CD4-positive, alpha-beta T cell treated with Interleukin-1 beta for 1 hour (primary cell): ENCODE measurements at places on chromosomes 2 and 18.

- DNase-seq = no peak
Measured at GRCh38 chr2:11863103-11863502, 116.7 kb downstream of the LPIN1 start.

DNA sequence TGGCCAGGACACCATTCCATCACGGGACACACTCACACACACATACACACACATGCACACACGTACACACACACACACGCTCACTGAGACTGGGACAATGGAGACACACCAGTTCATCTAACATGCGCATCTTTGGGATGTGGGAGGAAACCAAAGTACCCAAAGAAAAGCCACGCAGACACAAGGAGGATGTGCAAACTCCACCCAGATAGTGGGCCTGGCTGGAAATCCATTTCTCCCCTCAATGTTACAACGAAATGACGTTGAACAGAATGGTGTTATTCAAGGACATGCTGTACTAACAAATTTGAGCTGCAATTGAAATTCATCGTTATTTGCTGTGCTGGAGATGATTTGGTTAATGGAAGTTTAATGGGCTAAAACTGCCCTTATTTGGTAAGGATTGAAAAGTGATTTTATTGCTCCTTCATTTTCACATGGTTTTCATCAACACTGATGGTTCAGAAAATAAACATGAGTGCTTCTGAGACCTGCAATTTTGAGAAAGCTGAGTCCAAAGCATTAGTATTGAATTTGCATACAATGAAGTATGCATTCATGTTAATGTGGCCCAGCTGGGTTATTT lies 110.0 kb downstream of the KCNE4 start:
- no peak for DNase-seq

GRCh38 chr2:17538844-17539554 lies 1.5 kb upstream of the VSNL1 start:
- no peak for DNase-seq

GRCh38 chr2:196534495-196534894 lies 105.0 kb upstream of the CCDC150 start:
- DNase-seq = no peak

GRCh38 chr2:215619989-215620388 lies 184.1 kb upstream of the FN1 start:
- no peak for DNase-seq

GRCh38 chr2:19669559-19669958 lies 232.2 kb downstream of the TTC32 start:
- no peak for DNase-seq

- no peak for DNase-seq
Measured at GRCh38 chr18:23143815-23144261, 8.6 kb downstream of the CABLES1 start.

DNA sequence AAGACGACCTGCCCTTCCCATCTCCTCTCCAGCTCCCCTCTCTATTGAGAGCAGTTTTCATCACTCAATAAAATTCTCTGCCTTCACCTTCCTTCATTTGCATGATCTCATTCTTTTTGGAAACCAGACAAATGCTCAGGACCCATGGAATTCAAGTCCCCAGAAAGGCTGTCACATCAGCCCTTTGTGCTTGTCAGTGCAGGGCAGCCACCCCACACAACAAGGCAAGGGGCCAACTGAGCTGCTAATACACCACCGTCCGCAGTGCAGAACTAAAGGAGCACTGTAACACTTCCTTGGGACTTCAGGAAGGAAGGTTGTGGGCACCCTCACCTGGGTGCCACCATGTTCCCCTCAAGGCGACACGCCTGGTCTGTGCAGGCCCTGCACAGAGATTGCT lies 26.2 kb downstream of the MCEE start:
- DNase-seq = no peak

GRCh38 chr2:78532762-78533379 lies 492.6 kb upstream of the REG3G start:
- DNase-seq = no peak

- DNase-seq = no peak
Measured at GRCh38 chr2:62344472-62344871, 148.6 kb downstream of the B3GNT2 start.

GRCh38 chr2:162114271-162114670 lies 37.8 kb downstream of the GCG start:
- DNase-seq = no peak

DNA sequence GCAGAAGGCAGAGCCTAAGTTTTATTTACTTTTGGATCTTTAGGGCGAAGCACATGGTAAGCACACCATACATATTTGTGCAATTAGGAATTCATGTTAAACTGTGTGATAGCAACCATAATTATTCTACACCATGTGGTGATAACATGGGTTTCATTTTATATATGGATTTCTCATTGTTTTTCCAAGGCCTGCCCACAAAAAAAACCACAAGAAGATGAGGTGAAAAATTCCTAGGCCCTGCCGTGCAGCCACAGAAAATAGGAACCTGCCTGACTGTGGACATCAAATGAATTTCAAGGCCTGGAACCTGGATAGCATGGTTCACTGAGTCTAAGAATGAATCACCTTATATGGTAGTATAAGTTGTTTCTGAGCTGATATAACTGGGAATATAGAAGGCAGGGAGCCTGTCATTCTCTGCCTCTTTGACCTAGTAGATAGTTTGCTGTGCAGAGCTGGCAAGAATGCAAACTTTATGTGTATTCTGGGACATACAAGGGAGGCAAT lies 22.4 kb upstream of the SSB start:
- DNase-seq = no peak

- no peak for DNase-seq
Measured at GRCh38 chr2:150045601-150046000, 441.9 kb downstream of the RND3 start.

GRCh38 chr2:2234398-2235195 lies 96.5 kb downstream of the MYT1L start:
- no peak for DNase-seq

DNA sequence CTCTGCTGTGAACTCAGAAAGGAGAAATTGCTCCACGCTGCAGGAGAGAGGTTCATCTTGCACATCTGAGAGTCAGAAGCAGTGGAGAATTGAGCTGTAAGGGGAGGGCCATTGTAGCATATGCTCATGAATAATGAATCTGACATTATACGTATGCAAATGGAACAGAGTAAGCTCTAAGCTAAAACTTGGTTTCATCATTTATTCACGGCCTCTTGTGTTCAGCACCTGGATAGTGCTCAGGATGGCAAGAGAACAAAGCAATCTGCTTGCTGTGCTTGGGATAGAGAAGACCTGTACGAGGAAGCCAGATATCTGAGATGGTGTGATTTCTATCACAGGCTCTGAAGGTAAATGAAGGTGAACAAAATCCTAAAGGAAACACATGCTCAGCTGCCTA lies 87.9 kb upstream of the GCFC2 start:
- DNase-seq = no peak

DNA sequence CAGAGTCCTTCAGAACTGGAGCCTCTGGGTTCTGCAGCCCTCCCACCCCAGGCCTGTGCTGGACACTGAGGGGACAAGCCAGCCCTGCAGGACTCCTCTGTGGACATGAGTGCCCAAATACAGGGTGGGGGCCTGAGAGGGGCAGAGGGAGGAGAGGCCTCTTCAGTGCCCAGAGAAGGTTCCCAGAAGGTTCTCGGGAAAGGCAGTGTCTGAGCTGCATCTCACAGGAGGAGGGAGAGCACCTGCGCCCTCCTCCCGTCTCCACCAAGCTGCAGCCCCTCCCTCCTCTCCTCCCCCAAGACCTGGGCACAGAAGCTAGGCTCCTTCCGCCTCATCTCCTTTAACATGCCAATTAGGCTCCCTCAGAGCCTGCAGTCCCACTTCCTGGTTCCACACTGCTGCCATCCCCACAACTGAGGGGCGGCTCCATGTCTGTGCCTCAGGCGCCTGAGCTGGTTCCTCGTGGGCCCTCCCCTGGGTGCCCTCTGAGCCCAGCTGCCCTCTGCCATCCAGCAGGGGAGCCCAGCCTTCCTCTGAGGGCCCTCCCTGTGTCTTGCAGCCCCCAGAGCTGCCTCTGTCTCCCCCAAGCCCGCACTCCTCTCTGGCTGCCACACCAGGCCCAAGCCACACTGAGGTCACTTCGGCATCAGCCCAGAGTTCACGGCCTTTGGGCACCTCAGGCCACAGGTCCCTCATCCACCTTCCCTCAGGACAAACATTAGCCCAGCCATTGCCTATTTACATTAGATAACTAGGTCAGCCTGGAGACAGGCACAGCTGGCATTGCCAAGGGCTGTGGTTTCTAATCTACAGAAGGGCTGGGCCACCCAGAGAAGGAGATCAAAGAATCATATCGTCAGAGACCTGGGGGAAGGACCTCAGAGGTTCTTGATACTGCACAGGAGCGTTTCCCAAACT lies 28.9 kb downstream of the KCNK3 start:
- DNase-seq = no peak

- DNase-seq = no peak
Measured at GRCh38 chr2:170969872-170970496, 40.9 kb downstream of the GORASP2 start.

DNA sequence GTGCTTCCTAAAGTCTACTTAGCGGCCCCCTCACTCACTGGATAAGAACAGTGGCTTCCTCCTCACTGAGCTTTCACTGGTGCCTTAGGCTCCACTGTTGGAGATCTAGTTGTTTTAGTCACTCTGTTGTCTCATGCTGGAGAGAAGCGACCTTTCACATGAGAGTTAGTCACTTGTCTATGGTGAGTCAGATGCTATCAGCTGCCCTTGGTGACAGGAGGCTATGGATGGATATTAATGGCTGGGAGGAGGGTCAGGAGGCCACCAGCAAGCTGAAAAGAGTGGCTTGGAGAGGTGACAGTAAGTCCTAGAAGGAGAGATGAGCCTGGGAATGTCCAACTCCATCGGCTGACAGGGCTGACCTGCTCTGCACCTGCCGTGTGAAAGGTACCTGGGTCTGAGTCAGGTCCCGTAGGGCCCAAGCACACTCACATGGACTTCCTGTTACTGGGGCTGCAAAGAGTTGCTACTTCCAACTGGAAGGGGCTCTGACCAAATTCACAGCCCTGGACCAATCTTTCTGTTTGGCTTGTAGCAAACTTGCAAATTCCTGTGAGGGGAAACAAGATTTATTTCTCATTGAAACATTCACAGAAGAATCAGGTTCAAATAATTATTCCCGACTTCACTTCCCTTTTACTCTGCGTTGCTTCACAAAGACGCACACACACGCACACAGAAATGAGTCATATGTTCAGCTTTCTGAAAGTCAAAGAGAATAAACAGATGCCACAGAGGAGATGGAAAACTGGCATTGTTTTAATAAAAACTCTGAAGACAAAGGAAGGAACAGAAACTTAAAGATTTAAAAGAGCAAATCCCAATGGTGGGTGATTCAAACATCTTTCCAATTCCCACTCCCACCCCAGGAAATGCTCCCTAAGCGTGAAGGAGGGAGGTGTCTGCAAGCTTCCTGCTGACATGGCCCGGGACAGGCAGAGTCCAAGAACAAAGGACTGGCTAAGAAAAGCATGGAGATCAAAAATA lies 203.5 kb upstream of the TWIST2 start:
- DNase-seq = no peak

- DNase-seq = no peak
Measured at GRCh38 chr2:219423652-219424377, 5.6 kb downstream of the DES start.

GRCh38 chr2:24385366-24385765 lies 25.0 kb upstream of the ITSN2 start:
- no peak for DNase-seq

- peak; percentile 46 for DNase-seq
Measured at GRCh38 chr2:174546519-174547506, 50.8 kb downstream of the WIPF1 start.

- DNase-seq = no peak
Measured at GRCh38 chr18:47500930-47501329, 249.5 kb upstream of the SKOR2 start.

GRCh38 chr2:32714521-32714920 lies 86.7 kb downstream of the TTC27 start:
- no peak for DNase-seq

DNA sequence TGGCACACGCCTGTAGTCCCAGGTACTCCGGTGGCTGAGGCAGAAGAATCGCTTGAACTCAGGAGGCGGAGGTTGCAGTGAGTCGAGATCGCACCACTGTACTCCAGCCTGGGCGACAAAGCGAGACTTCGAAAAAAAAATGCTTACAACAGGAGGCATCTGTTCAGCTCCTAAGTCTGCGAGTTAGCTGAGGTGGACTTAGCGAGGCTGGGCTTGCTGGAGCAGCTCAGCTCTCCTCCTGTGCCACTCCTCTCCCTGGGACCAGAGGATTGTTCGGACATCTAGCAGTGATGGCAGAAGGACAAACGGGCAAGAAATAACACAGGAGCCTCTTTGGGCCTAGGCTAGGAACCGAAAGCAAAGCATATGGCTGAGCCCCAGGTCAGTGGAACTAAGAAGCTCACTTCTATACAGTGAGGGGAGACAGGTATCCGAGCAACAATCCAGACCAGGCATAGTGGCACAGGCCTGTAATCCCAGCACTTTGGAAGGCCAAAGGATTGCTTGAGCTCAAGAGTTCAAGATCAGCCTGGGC lies 260.1 kb downstream of the GLI2 start:
- no peak for DNase-seq

- no peak for DNase-seq
Measured at GRCh38 chr2:66445925-66446871, 11.3 kb downstream of the MEIS1 start.

DNA sequence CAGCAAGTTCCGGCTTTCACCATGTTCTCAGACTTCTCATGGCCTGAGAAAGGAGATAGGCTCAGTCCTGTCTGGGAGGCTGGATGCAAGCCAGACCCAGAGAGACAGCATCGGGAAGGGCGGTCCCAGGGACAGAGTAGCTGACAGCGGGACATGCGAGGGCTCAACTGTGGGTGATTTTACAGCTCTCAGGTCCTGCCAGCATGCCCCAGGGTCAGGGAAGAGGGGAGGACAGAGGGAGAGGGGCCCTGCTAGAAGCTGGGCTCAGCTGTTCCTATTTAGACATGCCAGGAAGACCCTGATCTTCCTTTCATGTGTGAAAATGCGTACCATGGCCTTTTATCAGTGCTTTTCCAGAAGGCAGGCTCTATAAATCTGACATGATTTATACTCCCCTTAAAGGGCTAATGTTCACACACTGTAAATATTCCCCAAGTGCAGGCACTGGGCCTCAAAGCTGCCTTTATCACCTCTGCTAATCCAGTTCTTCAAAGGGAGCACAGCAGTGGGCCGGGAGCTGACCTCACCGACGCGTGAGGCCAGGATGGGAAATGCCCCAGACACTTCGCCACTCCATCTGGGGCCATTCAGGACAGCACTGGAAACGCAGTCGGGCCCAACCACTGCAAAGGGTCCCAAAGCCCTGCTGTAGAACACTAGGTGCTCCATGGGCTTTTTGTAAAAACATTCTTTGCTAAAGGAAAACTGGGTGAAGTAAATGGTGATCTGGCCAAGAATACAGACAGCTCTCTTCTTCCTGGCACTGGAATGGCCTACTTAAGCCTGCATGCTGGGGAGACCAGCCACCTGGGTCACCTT lies 96.1 kb upstream of the LMAN1 start:
- DNase-seq = no peak

GRCh38 chr2:191366199-191366598 lies 121.0 kb downstream of the MYO1B start:
- DNase-seq = no peak

DNA sequence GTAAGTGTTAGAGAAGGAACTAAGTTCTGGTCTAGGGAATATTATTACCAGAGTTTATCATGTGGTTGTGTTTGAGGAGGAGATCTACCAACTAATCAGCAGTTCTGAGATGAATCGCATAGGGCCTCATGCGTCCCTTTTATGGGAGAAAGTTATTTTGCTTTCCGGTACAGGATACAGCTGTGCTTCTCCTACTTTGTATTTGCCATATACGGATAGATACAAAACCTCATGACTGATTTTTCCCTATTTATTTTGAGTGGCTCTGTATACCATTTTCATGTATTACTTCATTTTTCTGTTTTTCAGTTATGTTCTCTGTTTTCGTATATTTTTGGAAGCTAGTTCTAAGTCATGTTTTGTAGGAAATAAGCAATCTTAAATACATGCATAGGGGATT lies 66.8 kb downstream of the ACSL3 start:
- no peak for DNase-seq
